ENCODE measurements at places on chromosomes 13 and 19. TPM values are rescaled to one million over a fixed set of nuclear protein-coding genes. Genes with fewer than 3 reads are reported as not detected.

DNA sequence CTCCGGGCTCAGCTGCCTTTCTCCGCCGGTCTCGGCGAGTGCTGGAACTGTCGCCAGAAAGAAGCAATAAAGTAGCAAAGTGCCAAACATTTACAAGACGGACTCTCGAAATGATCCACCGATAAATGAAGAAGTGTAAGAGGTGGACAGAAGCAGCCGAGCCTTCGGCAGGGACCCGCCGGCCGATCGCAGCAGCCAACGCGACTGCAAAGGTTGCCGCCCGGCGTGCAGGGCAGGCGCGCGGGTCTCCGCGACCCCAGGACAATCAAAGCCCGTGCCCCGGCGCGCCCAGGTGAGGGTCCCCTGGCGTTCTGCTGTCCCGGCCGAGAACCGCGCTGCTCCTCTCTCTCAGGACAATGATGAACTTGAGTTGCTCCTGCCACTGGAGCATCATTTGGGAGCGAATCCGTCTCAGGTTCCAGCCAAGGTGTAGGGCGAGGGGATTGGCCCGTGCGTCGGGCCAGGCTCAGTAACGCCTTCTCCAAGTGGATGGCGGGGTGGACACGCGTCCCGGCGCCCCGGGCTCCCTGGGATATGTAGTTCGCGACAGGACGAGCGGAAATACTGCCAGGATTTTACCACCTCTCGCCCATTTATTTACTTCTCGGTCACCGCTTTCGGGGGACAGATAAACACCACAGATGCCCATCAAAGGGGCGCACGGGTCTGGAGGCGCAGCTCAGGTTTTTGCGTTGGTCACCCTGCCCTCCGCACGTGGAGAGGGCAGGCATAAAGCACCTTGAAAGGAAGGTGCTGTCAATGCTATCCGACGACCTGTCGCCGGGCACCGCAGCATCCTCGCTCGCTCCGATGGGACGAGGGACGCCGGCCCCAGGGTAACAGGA, at the start of the genes BIVM and POGLUT2:
BIVM (plus strand) TSS at position 539 of the 845 bp plus-strand sequence. CDS start 8,149 bp downstream, outside the sequence.
POGLUT2 (minus strand) TSS at position 396 of the 845 bp plus-strand sequence; CDS start at position 90, 306 bp downstream.
- peak; percentile 96 for DNase-seq

COX6B2 gene
- total RNA-seq: not detected

GRCh38 chr13:98490195-98490836, 86.6 kb downstream of the STK24 start:
- no peak for DNase-seq

DNA sequence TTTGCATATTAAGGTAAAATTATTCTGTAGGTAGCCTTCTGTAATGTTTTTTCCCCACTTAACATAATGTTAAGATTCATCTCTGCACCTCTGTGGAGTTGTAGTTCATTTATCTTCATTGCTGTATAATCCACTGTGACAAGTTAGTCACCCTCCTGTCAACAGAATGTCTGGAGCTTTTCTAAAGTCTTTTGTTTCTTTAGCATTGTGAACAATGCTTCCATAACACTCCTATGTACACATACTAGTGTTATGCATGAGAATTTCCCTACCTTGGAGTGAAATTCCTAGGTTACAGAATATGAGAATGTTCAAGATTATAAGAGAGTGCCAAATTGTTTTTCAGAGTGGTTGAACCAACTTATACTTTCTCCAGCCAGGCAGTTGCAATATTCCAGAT, 113.5 kb downstream of the COG6 start:
- no peak for DNase-seq

DNA sequence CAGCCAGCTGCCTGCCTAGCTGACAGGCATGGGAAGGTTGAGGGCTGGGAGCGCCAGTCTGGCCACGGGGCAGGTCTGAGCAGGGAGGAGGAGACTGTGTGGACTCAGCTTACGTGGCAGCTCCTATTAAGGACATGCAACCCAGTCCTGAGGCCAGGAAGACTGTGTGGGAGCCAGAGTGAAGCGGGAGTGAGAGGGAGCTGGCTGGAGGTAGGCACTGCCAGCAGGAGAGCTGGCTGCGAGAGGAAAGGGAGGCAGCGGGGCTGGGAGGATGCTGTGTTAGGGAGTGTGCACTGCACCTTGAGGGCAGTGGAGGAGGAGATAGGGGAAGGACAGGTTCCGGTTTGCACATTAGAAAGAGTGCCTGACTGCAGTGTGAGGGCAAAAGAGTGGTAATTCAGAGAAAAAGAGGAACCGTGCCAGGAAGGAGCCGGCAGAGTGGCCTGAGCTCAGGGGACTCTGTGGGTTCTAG, 99.2 kb downstream of the SLC7A1 start:
- DNase-seq: no peak

LRRC63 gene
- 0.19 TPM for total RNA-seq

DNA sequence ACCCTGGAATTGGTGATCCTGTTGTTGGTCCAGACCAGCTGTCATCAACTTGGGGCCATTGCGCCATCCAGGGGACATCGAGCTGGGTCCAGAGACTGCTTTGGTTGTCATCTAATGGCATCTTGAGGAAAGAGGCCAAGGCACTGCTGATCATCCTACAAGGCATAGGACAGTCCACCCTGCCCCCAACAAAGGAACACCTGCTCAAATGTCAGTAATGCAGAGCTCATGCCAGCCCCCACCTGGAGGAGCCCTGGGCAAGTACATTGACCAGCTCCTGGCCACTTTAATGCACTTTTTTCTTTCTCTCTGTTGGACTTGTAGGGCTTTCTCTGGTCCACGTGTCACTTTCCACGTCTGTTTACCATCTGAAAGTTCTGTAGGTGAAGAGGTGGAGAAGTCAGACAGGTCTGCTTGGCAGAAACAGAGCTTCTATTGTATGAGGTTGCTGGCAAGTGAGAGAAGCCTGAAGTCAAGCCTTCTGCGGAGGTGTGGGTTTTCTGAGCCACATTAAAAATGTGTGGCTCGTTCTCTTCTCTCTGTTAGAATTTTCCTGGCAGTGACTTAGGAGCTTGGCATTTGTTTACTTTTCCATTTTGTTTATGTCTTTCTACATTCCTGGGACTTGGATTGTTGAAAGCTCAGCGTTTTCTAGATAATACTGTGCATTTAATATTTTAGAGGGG, 124.0 kb upstream of the RNF113B start:
- no peak for DNase-seq

- DNase-seq: no peak
Measured at GRCh38 chr19:2455851-2456570, 748 bp downstream of the LMNB2 start.

- no peak for DNase-seq
Measured at GRCh38 chr13:68160466-68160865, 930.3 kb upstream of the PCDH9 start.

GRCh38 chr19:35216833-35217648, 11.5 kb downstream of the FAM187B start:
- no peak for DNase-seq

DNA sequence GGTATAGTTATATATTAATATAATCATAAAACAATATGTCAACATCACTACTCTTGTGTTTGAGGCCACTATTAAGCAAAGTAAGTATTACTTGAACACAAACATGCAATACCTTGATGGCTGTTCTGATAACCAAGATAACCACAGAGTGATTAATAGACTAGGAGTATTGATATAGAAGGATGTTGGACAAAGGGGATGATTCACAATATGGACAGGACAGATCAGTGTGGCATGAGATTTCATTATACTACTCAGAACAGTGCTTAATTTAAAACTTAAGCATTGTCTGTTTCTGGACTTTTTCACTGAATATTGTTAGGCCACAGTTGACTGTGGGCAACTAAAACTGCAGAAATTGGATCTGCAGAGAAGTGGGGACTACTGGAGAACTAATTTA, 384.2 kb downstream of the SLITRK1 start:
- no peak for DNase-seq

DNA sequence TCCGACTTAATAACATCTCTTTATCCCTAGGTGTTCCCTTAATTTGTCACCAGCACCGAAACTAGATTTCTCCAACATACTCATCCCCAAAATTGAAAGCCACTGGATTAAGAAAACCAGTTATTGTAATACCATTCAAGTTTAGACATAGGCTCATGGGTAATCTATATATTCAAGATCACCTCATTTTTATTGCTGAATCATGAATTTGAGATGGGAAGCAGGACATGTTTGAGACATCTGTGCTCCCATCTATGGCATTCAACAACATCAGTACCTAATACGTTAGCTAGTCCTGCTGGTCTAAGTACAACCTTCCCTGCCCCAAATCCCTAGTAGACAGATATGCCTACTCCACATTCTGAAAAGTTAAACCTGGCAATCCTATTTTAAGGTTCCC, 820.6 kb downstream of the PCDH9 start:
- no peak for DNase-seq

- DNase-seq: no peak
Measured at GRCh38 chr19:48469289-48469881, at the start of gene CYTH2. Gene CYTH2, plus strand, starts transcription at chr19:48469369. Its CDS starts 139 bp downstream, at chr19:48469508.

- no peak for DNase-seq
Measured at GRCh38 chr19:50020481-50020880, 4.7 kb downstream of the VRK3 start.

- no peak for DNase-seq
Measured at GRCh38 chr13:47673009-47673850, 327.8 kb downstream of the SUCLA2 start.
